Muscle of leg (tissue), 16 donors: ENCODE measurements at places on chromosomes 4 and X. TPM values are rescaled to one million over a fixed set of nuclear protein-coding genes. Genes with fewer than 3 reads are reported as not detected.
A peak's percentile ranks its signal among the peaks of the same experiment; 100 is the strongest.

Gene ADH1C
- 9.4 TPM for total RNA-seq

Gene ZMAT1
- 1.9 TPM for total RNA-seq

Gene CNKSR2
- 3.8 TPM for total RNA-seq

Gene NUP62CL
- 0.84 TPM for total RNA-seq

GRCh38 chrX:13418126-13419097 lies 98.6 kb upstream of the ATXN3L start:
- DNase-seq, result no peak

DNA sequence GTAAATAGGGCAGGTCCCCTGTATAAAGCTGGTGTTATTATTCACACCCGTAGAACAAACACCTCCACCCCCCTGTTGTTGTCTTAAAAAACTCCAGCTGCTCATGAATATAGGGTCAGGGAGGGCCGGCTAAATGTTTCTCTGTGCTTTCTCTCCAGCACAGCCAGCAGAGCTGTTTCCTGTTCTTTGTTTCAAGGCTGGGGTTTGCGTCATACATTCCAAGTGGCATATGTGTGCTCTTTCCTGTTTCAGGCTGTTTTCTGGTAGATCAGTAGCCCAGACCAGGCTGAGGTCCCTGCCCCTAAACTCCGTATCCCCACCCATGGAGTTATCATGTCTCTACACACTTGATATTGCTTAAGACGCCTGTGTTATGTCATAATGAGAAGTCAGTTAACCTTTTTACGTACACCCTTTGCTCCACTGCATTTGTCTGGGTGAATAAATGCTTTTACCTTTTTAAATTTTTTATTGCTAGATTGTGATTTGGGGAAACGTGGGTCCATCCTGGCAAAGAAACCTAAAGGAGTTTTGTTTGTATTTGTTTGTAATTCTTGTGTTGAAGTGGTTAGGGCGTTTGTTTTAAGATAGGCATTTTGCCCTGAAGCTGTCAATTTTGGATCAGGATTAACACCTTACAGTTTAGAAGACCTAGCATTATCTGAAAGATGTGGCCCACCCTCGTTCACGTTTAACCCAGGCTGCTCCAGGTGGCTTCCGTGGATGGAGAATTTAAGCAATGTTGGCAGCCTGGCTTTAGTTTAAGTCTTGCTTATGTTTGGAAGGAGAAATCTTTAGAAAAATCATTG lies 3.3 kb downstream of the KLF3 start:
- DNase-seq, result peak; percentile 99

- DNase-seq, result no peak
Observed at GRCh38 chrX:73647632-73648322, 84.8 kb downstream of the CHIC1 start.

GRCh38 chrX:154750301-154751202 lies at the start of gene GAB3:
Gene GAB3, minus strand, starts transcription at chrX:154751077. Its CDS starts 52 bp downstream, at chrX:154751025.
- DNase-seq, result peak; percentile 64
